ENCODE measurements at places on chromosomes 2 and 18.

- no peak for DNase-seq
- no peaks in the 10 kb centered on the region for H3K36me3 ChIP-seq
- no peaks in the 10 kb centered on the region for H3K27me3 ChIP-seq
- H3K4me1 ChIP-seq: no peaks in the 10 kb centered on the region
- H3K27ac ChIP-seq: no peak overlapping the region
These were observed 1565.9 kb downstream of the SUCLG1 start for GRCh38 chr2:82893190-82893589.

DNA sequence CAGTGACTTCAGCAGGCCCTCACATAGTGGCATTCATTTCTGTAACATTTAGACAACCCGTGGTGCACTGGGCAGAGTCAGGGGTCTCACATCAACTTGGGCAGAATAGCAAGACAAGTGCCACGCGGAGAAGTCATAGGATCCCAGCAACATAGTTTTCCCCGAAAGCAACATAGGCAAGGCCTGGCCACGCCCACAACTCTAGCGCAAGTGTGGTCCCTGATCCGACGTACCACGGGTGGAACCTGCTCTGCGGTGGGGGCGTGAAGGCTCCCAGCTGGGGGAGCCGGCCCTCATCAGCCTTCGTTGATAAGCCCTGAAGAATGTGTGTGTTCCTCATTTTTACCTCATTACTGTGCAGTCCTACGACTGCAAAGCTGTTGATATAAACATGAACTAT is 261.2 kb downstream of the EIPR1 start:
- H3K4me1 ChIP-seq: no peaks in the 10 kb centered on the region
- H3K27me3 ChIP-seq: no peaks in the 10 kb centered on the region
- H3K27ac ChIP-seq: no peak overlapping the region
- DNase-seq: no peak
- H3K4me3 ChIP-seq: no peak overlapping the region

GRCh38 chr2:106974891-106975290 is 88.9 kb upstream of the ST6GAL2 start:
- no peak overlapping the region for H3K4me3 ChIP-seq
- no peak for DNase-seq
- no peaks in the 10 kb centered on the region for H3K27me3 ChIP-seq

DNA sequence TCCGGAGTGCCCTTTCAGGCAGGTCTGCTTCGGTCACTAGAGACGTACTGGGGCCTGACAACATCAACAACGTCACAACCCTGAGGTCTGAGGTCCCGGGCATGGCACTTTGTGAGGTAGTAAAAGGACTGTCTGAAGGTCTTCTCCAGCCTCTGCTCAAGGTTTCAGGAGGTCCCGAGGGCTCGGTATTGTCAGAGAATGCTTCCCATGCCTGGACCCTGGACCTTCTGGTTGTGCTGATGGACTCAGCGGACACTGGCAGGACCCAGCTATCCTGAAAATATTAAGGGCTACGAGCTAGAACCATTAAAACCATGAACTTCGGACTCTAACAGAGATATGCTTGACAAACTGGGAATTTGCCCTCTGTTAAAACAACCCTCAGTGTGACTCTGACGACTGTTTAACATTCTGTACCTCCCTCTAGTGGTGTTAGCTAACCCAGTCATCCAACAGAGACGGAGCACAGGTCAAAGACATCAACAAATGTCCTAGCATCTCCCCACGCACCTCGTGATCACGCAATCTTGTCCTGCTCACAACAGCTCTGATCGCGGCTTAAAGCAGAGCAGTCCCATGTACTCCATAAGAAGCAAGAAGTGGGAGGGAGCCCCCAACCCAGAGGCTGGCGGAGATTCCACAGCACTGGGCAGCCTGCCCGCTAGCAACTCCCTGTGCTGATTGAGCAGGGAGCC is 96.5 kb downstream of the CCDC93 start:
- no peak overlapping the region for H3K27ac ChIP-seq
- DNase-seq: no peak
- H3K27me3 ChIP-seq: no peaks in the 10 kb centered on the region
- H3K4me1 ChIP-seq: no peaks in the 10 kb centered on the region

DNA sequence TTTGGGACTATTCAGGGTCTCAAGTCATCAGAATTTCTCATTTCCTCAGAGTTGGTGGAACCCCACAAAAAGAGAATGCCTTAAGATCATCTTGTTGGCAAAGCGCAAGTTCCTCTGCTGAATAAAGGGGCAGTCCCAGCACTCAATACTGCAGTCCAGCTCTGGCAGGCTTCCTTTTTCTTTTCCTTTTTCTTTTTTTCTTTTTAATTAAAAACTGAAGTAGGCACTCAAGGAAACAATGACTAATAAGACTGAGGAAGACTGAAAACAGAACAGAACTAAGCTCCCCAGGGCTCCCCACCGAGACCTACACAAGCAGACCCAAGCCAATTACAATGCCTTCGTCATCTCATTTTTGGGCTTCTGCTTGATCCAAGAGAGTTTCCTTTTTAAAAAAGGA is 82.0 kb downstream of the STK39 start:
- H3K4me3 ChIP-seq: no peak overlapping the region
- no peak overlapping the region for H3K27ac ChIP-seq
- H3K4me1 ChIP-seq: peaks cover 25% of the 10 kb centered on the region
- H3K36me3 ChIP-seq: peaks cover 27% of the 10 kb centered on the region

GRCh38 chr2:234632527-234633391 is 135.9 kb upstream of the ARL4C start:
- no peak for DNase-seq
- H3K27ac ChIP-seq: no peak overlapping the region
- no peaks in the 10 kb centered on the region for H3K4me1 ChIP-seq
- H3K4me3 ChIP-seq: no peak overlapping the region
- H3K36me3 ChIP-seq: no peaks in the 10 kb centered on the region

GRCh38 chr18:5275872-5276271 is 19.7 kb downstream of the ZBTB14 start:
- peaks cover 2% of the 10 kb centered on the region for H3K27me3 ChIP-seq
- no peak overlapping the region for H3K4me3 ChIP-seq
- no peak for DNase-seq
- no peaks in the 10 kb centered on the region for H3K4me1 ChIP-seq
- H3K27ac ChIP-seq: no peak overlapping the region

- DNase-seq: no peak
- no peak overlapping the region for H3K27ac ChIP-seq
- peaks cover 13% of the 10 kb centered on the region for H3K4me1 ChIP-seq
These were observed 1.0 kb upstream of the TUBB6 start for GRCh38 chr18:12306752-12307700.

Data from activated CD8-positive, alpha-beta T cell treated with anti-CD3 and anti-CD28 coated beads, Interleukin-2, amount 10 ng/mL, durations not matched to agents 7 days and 5 days (primary cell).